ENCODE measurements at places on chromosomes 2 and 18. TPM values are rescaled to one million over a fixed set of nuclear protein-coding genes. Genes with fewer than 3 reads are reported as not detected.

The TMEM150A gene
- 41.6 TPM for polyA plus RNA-seq

The EIF2AK3 gene
- polyA plus RNA-seq: 29.4 TPM

DNA sequence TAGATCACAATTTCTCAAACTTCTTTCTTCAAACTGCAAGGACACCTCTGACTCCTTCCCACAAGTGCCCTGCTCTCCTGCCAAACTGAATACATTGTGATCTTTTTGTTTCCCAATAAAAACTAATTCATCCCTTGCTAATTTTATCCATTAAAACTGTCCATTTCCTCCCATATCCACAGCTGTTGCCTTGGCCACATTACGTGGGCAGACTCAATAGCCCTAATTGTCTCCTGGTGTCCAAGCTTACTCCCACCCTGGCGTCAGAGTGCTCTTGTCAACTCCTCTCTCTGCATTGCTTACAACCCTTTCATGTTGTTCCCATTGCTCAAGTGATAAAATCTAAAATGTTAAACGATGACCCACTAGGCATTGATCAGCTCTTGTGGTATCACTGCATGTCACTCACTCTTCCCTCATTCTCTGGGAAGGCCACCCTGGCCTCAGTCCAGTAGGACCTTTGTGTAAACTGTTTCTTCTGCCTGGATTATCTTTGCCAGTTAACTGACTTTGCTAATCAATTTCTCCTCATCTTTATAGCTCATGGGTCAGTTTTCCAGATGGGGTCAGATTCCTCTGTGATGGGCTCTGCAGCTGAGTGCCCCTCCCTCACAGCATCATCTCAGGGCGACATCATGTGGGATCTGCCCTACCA lies 525.0 kb downstream of the SLC4A3 start:
- no peak for DNase-seq

The BOLL gene
- polyA plus RNA-seq: not detected

DNA sequence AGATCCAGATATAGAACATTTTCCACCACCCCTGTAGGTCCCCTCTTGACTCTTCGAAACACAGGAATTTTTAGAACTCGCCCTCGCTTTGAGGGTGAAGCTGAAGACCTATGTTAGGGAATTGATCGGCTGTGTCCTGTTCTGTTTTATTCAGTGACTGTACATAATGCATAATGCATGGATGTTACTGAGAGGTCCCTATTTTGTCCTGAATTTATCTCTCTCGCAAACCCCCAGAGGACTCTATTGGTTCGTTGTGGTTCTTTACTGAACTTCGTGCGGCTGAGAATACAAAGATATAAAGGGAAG lies 431 bp upstream of the EIF5B start:
- DNase-seq: no peak

GRCh38 chr18:48997681-48997984 lies 46.9 kb upstream of the SMAD7 start:
- DNase-seq: no peak

DNA sequence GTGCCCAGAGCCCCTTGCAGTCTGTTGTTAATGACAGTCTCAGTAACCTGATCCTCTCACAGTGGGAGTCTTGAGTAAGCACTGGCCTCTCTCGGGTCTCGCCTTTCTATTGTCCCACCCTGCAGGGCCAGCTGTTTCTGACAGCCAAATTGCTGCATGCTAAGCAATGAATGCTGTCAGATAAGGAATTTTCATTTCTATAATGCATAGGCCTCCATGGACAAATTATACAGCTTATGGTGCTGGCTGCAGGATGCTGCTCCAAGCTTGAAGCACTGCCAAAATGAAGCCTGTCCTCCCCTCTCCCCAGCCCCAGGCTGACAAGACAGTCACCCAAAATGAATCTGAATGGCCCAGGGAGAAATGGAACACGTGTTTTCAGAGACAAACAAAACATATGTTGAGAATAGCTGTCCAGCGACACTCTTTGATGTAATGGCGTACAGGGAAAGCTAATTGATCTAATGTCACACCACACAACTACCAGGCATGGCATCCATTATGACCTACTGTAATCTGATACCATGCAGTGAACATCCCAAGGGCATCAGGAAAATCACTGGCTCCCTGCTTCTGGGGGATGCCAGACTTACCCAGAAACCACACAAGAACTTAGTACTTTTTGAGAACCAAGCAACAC lies 36.8 kb downstream of the ACVR1 start:
- DNase-seq: peak; percentile 88

Data from renal cortex interstitium (tissue), 15 donors.